ENCODE measurements at places on chromosomes 11 and 22. TPM values are rescaled to one million over a fixed set of nuclear protein-coding genes. Genes with fewer than 3 reads are reported as not detected.
A peak's percentile ranks its signal among the peaks of the same experiment; 100 is the strongest.

GRCh38 chr22:49535126-49535525 lies 292.5 kb downstream of the BRD1 start:
- no peak for ATAC-seq

AP5B1 gene
- 2.7 TPM for total RNA-seq

DNA sequence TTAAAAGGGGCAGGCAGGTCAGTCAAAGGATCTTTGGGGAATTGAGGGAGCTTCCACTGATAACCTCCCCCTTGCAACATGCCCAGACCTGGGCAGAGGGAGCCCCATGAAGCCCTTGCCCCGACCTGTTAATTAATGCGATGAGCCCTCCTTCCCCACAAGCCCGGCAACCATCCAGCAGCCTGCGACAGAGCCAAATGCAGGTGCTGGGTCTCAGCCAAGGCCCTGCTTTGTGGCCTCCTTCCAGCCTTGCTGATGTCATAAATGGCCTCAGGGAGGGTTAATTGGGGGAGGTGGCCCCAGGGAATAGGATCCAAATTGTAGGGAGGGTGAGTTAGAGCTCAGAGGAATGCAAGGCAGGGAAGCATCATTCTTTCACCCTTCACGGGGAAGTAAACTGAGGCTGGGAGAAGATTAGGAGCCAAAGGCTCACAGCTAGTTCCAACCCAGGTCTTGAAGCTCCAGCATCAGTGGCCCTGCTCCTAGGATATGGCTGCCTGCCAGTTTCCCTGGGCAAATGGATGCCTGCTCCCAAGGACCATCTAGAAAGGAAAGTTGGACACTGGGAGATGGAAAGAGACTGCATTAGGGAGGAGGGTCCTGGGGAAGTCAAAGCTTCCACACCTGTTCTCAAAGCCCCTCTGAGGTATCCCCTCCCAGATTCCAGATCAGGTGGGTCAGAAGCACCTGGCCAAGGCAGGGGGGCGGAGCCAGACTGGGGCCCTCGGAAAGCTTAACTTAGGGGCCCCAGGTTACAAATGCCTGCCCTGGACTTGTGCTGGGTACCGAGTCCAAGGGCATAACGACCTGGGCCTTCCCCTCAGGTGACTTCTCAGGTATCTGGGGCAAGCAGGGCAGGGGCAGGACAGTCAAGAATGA lies 34.1 kb downstream of the LMO1 start:
- ATAC-seq = peak; percentile 9

DNA sequence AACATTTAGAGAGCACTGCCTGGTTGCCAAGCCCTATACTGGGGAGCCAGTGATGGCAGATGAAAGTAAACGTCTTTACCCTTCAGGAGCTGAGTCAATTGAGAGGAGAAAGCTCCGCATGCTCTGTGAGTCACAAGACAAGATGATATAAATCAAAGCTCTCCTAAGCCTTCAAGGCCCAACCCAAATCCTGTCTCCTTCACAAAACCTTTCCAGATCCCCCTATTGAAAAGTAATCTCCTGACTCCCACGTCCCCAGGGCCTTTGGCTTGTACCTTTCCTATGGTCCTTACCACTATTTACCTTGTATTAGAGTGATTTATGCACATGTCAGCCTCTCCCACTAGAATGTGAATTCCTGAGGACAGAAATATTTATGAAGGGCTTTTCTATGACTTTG lies 230.1 kb upstream of the TENM4 start:
- ATAC-seq = peak; percentile 63

- no peak for ATAC-seq
Measured at GRCh38 chr11:76843907-76844306, 16.8 kb upstream of the ACER3 start.

DNA sequence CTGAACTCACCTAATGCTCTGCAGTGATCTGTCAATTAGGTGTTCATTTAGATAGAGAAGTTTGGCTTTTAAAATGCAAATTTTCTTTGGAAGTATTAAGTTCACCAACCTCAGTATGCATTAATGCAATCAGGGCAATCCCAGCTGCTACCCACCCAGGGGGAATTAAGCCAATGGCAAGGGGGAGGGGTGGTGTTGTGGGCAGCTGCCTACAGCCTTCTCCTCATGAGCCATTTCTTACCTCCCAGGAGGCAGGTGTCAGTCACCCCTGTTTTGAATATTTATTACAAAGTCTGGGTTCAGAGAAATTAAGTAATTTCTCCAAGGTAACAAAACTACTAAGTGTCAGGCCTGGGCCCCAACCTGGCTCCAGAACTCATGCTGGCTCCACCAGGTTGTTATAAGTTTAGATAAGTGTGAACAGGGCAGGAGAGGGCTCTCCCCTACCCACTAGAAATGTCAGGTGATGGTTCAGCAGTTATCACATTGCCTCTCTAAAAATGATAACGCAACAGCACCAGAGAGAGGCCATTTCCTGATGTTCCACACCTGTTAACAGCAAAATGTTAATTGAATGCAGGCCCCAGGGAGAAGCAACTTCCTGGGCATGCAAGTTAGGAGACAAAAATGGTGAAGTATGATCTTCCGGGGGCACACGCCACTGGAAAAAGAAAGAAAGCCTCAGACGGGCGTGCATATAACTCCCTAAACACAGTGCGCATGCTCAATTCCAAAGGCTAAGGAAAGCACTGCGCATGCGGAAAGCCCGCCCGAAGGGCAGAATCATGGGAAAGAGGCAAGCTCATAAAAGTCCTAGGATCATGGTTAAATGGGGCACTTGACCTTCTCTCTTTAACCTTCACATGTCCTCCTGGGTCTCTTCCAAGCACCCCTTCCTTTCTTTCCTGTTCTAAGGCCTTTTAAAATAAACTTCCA lies 35.4 kb upstream of the GNAZ start:
- peak; percentile 13 for ATAC-seq

CCDC73 gene
- 0.45 TPM for total RNA-seq

BARX2 gene
- 0.14 TPM for total RNA-seq

PLEKHA7 gene
- total RNA-seq = 4.0 TPM

STIP1 gene
- total RNA-seq = 121 TPM

GRCh38 chr11:32891657-32892354 lies 805 bp upstream of the QSER1 start:
- peak; percentile 12 for ATAC-seq

GRCh38 chr11:67055812-67056211 lies 835 bp upstream of the RHOD start:
- no peak for ATAC-seq

DNA sequence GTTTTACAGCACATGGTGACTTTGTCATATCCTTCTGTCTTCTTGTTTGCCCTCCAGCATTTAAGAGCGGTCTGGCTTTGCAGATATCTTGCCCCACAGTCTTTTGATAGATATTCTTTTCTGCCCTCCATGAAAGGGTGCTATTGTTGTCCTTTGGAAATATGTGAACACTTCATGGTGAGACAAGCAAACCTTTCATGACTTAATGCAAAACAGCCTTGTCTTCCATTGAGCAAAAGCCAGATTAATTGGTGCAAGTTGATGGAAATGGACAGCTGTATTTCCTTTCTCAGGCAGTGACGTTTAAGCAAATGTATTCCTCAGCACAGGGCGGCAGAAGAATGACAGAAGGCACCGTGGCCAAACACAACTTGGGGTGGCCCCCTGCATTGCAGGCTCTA lies 4.4 kb downstream of the DCPS start:
- ATAC-seq = no peak

POU2AF2 gene
- not detected for total RNA-seq

GRCh38 chr11:129598378-129598777 lies 217.3 kb upstream of the TMEM45B start:
- no peak for ATAC-seq

- ATAC-seq = no peak
Measured at GRCh38 chr22:26357281-26357680, 71.8 kb upstream of the ASPHD2 start.

DNA sequence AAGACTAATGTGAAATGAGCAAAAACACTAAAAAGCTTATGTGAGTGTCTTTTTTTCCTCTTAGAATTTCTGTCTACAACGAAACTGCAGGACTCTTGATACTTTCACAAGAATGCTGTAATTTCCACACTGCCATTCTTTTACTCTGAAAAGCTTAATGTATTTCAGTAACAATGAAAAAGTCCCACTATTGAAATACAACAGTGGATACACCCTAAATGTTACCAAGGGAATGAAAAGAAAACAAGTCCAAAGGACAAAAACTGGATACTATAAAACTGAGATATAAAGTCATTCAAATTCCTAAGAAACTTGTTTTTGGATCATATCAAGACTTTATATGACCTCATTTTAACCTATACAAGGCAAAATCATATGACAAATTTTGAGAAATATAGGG lies 77.4 kb downstream of the SOX6 start:
- no peak for ATAC-seq

All from motor neuron (in vitro differentiated cells).